ENCODE measurements at places on chromosomes 3 and 15.
A peak's percentile ranks its signal among the peaks of the same experiment; 100 is the strongest.

GRCh38 chr3:34056181-34056910, 257.9 kb downstream of the PDCD6IP start:
- DNase-seq = no peak

- peak; percentile 43 for DNase-seq
These were observed 2.7 kb downstream of the AP2M1 start for GRCh38 chr3:184177331-184177731.

GRCh38 chr3:47762233-47762632, 19.5 kb downstream of the SMARCC1 start:
- no peak for DNase-seq

DNA sequence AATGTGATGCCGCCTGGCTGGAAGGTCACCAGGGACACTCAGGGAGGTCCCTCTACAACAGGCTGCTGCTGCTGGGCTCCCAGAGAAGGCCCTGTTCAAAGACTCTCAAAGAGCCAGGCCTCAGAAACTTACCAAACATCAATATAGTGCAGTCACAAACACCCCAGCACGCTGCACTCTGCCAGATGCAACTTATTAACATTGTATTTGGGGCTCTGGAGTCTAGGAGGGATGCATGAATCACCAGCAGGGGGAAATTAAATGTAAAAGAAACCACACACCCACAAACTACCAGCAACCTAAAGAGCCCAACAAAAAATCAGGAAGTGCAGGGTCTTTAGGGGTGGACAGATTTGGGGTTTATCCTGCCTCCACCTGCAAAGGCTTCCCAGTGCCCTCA, 74.6 kb upstream of the SPATA12 start:
- DNase-seq = peak; percentile 16

DNA sequence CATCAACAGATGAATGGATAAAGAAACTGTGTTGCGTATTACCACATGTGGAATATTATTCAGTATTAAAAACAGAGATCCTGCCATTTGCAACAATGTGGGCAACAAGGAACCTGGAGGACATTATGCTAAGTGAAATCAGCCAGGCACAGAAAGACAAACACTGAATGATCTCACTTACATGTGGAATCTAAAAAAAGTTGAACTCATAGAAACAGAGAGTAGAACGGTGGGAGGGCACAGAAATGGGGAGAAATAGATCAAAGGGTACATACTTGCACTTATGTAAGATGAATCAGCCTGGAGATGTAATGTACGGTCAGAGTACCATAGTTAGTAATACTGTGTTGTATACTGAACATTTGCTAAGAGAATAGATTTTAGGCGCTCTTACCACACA, 29.8 kb upstream of the MUC13 start:
- no peak for DNase-seq

DNA sequence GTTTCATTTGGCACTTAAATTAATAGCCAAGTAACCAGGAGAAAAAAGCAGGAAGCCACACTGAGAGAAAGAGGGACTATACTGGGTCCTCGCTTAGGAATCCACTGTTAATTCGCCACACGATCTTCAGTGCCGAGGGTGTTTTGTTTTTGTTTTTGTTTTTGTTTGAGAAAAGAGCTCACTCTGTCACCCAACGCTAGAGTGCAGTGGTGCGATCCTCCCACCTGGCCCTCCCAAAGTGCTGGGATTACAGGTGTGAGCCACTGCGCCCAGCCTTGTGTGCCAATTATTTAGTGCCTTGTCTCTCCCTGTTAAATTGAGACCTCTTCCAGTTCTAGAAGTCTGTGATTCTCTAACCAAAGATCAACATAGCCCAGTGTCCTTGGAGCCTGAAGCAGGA, 53.8 kb upstream of the TPM1 start:
- no peak for DNase-seq

- no peak for DNase-seq
These were observed 45.0 kb downstream of the ZMAT3 start for GRCh38 chr3:179026636-179027035.

GRCh38 chr15:37059086-37059485, 41.3 kb downstream of the MEIS2 start:
- DNase-seq = peak; percentile 67

- DNase-seq = no peak
These were observed 483.4 kb downstream of the FOXP1 start for GRCh38 chr3:71099997-71100719.

Measured in HFFc6 (cell line).